ENCODE measurements at places on chromosomes 4 and X.

- no peak for DNase-seq
Observed at GRCh38 chr4:183823434-183823833, 81.7 kb upstream of the STOX2 start.

DNA sequence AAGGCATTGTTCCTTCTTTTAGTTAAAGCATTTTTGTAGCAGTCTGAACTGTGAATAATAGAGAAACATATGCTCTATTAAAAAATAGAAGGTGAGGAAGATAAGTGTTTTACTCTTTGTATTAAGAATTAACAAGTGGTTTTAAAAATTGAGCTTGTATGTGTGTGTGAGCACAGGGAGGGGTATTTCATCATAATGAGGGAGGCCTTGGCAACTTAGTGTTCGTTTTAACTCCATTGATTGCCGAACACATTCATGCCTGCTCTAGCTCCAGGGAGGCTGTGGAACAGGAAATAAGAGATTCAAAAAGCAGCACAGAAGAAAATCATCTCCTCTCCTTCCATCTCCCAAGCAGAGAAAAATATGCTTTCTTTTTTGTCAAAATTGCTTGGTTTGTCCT is 14.8 kb downstream of the SHROOM3 start:
- no peak for DNase-seq

- DNase-seq, result peak; percentile 13
Observed at GRCh38 chr4:147103403-147103946, 157.8 kb upstream of the TTC29 start.

DNA sequence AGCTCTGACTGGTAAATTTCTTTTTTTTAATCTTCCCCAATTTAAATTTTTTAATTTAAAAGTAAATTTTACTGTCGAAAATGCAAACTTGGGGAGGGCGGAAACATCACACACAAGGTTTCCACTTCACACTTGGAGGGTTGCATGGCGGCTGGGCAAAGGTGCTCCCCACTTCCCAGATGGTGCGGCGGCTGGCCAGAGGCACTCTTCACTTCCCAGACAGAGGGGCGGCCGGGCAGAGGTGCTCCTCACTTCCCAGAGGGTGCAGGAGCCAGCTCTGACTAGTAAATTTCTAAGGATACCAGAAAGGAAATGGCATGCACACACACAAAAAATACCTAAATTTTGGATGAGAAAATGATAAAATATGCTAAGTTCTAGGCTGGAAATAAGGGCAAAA is 16.4 kb downstream of the C1QTNF7 start:
- DNase-seq, result no peak

GRCh38 chrX:12994321-12994720 is 19.4 kb downstream of the TMSB4X start:
- no peak for DNase-seq

DNA sequence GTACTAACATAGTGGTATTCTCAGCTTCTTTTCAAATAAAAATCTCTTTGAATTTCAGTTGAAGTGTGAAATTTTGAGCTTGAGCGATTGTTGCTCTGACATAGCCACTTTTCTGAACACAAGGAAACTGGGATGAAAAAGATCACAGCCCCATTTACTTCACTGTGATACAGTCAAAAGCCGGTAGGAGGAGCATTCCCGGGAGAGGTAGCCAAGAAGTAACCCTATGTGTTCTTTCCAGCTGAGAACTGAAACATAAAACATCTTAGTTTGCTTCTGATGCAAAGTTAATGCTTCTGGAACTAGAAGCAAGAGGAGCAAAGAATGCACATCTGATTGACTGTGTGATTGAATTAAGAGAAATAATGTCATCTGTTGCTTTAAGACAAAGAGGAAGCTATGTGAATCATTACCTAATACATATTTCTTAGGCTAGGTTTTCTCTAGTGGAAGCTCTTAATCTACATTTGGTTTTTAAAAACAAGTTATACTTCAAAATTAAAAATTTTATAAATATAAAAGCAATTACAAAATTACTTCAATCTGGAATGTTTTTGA is 88.3 kb upstream of the UNC5C start:
- DNase-seq, result peak; percentile 10
